Psoas muscle (tissue), 8 donors: ENCODE measurements at places on chromosomes 2 and 18. TPM values are rescaled to one million over a fixed set of nuclear protein-coding genes. Genes with fewer than 3 reads are reported as not detected.

GRCh38 chr2:201580486-201580885 lies 62.8 kb downstream of the TMEM237 start:
- no peak for DNase-seq

Gene MYCN
- total RNA-seq, result 0.25 TPM

Gene KCNK3
- total RNA-seq, result 1.3 TPM

- DNase-seq, result no peak
Observed at GRCh38 chr2:20304411-20304810, 46.2 kb downstream of the PUM2 start.

Gene COL4A4
- 12.3 TPM for total RNA-seq

DNA sequence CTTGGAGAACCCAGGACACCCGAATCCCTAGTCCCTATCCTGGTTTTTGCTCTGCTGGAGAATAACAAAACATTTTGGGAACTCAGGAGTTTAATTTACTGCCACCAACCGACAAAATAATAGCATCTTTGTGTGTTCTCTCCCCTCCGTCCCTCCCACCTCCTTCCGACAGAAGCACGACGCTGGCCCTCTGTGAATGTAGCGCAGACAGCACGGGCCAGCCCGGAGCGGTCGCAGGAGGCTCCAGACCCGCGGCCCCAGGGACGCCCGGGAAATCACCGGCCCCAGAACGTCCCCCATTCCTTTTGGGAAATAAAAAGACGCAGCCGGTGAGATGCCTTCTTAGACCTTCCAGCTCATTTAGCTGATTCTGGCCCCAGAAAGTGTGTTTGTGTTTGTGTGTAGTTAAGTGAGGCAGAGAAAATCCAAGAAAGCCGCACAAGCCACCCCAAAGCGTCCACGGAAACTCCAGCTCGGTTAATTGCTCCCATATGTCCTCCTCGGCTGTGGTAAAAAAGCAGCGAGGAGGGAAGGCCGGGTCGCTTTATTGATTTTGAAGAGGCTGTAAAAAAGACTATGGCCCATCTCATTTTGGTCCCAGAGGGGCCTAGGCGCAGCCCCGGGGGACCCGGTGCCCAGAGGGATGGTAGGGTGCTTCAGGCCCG lies 577 bp upstream of the TANC1 start:
- DNase-seq, result peak; percentile 56

GRCh38 chr2:53952519-53952918 lies 18.3 kb downstream of the PSME4 start:
- no peak for DNase-seq

DNA sequence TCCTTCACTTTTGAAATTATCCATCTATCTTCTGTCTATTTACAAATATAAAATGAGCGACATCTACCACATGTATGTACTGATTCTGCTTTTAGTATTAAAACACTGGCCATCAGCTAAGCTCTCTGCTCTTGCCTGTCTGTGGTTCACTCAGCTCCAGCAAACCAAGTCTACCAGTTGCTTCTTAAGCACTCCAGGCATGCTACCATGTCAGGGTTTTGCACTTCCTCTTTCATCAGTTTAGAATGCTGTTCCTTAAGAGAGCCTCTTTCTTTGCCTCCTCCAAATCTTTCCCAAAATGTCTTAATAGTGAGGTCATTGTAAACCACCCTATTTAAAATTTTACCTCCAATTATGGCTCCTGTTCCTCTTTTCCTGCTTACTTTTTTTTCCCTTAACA lies 59.5 kb downstream of the SCN3A start:
- DNase-seq, result no peak

GRCh38 chr2:164840930-164841718 lies 499 bp downstream of the COBLL1 start:
- DNase-seq, result peak; percentile 81

Gene MC5R
- not detected for total RNA-seq
